ENCODE measurements at places on chromosomes 1 and 21. TPM values are rescaled to one million over a fixed set of nuclear protein-coding genes. Genes with fewer than 3 reads are reported as not detected.

The POU3F1 gene
- 0.07 TPM for total RNA-seq

The DCDC2B gene
- not detected for total RNA-seq

The CFHR1 gene
- total RNA-seq, result not detected

The CAPN8 gene
- not detected for total RNA-seq

The BSND gene
- not detected for total RNA-seq

The PTPRC gene
- total RNA-seq, result 367 TPM

The MT1HL1 gene
- total RNA-seq, result not detected

The MASP2 gene
- total RNA-seq, result not detected

The VAV3 gene
- total RNA-seq, result 1.1 TPM

The SPATA1 gene
- total RNA-seq, result not detected

The S100A3 gene
- not detected for total RNA-seq

The RHD gene
- not detected for total RNA-seq

The LRIG2 gene
- total RNA-seq, result 23.2 TPM

The AMY1C gene
- not detected for total RNA-seq

The FBXO2 gene
- total RNA-seq, result not detected

The MAP7D1 gene
- 87.3 TPM for total RNA-seq

The DIO1 gene
- total RNA-seq, result not detected

The RPE65 gene
- not detected for total RNA-seq

The ZNF648 gene
- total RNA-seq, result not detected

The ATP8B2 gene
- 19.6 TPM for total RNA-seq

The EXO1 gene
- total RNA-seq, result 14.2 TPM

The SETD4 gene
- total RNA-seq, result 13.2 TPM

The CDC20 gene
- 96.9 TPM for total RNA-seq

The KCNH1 gene
- total RNA-seq, result not detected

The NUDT4B gene
- total RNA-seq, result not detected

The LIPI gene
- total RNA-seq, result not detected

The ABCG1 gene
- not detected for total RNA-seq

The MCOLN3 gene
- total RNA-seq, result not detected

The PRKAA2 gene
- total RNA-seq, result not detected

Data from Karpas-422 (cell line).